ENCODE measurements at places on chromosomes 12 and 14.
A peak's percentile ranks its signal among the peaks of the same experiment; 100 is the strongest.

GRCh38 chr14:100902295-100903133 lies 1.0 kb downstream of the RTL1 start:
- DNase-seq: no peak

- no peak for DNase-seq
Measured at GRCh38 chr12:68158432-68158831, 1.1 kb downstream of the IFNG start.

- DNase-seq: no peak
Measured at GRCh38 chr14:47541662-47542061, 133.7 kb downstream of the MDGA2 start.

- no peak for DNase-seq
Measured at GRCh38 chr12:44021471-44021971, 185.6 kb downstream of the TMEM117 start.

- DNase-seq: no peak
Measured at GRCh38 chr14:100426314-100426713, 103.2 kb downstream of the SLC25A47 start.

DNA sequence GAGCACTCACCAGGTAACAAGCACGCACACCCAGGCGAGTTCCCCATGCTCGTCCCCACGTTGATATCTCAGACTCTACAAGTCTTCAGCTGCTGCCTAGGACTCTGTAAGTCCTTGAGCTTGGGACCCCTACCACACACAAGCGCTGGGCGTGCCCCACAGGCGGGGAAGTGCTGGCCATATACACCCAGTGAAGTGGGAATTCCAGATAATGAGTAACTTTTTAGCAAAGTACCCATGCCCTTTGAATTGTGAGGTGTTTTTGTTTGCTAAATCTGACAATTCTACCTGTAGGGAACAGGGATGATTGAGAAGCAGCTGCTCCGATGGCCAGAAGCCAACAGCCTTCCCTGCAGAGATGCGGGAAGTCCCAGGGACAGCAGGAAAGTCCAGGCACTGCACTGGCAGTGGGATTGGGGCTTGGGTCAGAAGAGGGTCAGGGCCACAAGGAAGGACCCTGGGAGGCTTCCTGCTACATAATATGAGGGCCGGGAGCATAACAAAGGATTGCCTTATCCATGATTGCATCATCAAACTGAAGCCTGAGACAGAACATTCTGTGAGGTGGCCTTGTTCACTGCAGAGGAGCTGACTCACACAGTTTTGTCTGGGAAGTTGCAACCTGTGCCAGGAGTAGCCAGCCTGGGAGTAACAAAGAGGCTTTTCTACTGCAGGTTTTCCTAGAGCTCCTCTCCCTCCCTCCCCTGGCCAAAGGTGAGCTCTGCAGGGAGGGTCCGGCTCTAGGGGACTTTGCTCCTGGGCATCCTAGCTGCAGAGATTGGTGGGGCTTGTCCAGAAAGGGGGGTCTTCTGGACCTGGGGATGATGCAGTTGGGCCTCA lies 13.2 kb upstream of the SERPINA3 start:
- no peak for DNase-seq

DNA sequence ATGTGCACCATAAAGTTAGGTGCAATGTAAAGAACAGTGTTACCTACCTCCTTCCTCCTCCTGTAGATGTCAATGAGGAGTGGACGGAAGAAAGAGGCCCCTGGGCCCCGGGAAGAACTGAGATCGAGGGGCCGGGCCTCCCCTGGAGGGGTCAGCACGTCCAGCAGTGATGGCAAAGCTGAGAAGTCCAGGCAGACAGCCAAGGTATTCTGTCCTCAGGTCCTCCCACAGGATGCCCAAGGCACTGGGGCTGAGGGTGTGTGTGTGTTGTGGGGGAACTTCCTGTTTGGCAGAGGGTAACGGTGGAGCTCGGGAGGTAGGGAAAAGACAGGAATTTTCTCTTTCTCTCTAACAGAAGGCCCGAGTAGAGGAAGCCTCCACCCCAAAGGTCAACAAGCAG lies 6.4 kb downstream of the ATN1 start:
- peak; percentile 69 for DNase-seq

- no peak for DNase-seq
Measured at GRCh38 chr14:32050878-32051277, 26.2 kb upstream of the ARHGAP5 start.

- no peak for DNase-seq
Measured at GRCh38 chr12:3559601-3560294, 68.7 kb downstream of the PRMT8 start.

Measured in Right ventricle myocardium inferior (tissue), 1 donor.